ENCODE measurements at places on chromosomes 4 and X.

DNA sequence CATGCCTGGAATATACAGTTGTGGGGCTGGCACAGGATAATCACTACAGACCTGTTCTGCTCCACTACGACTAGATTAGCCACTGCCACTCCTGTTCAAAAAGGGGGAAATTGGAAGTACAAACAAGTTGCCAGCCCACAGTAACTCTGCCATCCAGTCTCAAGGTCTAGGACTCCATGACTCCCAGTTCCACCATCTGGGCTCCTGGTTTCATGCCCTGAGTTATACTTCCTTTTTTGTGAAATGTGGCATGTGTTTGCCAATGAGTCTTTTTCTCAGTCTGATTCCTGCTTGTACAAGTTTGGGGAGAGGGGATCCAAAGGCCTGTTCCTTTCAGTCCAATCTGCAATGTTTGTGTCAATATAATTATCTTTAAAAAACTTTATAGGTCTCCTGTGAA, 1.0 kb upstream of the BLOC1S4 start:
- no peak for DNase-seq

DNA sequence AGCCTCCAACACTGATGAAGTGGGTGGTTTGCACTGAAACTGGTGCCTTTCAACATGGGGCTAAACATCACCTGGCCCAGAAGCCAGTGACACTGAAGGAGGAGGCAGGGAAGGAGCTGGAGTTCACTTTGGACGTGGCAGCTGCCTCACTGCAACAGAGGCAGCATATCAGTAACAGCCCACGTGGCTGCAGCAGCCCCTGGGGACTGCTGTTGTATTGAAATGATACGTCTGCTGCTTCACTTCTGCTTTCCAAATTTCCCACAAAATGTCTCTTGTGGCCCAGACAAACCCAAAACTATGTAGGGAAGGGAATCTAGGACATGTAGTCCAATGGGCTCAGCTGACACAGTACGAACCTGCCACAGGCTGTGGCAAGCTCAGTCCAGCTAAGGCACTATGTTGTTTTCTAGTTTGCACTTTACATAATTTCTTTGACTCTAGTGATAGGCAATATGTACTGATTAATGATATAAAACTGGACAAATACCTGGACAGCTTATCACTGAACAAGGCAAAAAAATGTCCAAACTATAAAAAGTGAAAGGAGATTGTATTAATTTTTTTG, 84.7 kb upstream of the RAPGEF2 start:
- peak; percentile 61 for DNase-seq

DNA sequence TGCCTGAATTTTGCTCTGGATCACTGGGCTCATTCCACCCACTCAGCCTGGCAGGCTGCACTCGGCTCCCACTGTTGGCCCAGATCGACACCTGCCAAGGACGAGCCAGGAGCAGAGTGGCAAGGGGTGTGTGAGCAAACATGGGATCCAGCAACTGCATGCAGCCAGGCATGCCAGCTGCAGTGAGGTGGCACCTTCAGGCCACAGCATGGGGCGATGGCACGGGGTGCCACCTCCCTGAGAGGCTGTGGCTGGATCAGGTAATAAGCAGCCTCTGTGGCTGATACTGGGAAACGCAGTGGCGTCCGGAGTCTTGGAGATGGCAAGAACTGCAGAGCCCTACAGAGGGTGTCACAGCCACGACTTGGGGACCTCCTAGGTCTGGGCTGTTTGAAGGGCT, 244.5 kb upstream of the FSTL5 start:
- DNase-seq, result no peak

- no peak for DNase-seq
These were observed 263.8 kb upstream of the PABPC4L start for GRCh38 chr4:134465417-134465816.

DNA sequence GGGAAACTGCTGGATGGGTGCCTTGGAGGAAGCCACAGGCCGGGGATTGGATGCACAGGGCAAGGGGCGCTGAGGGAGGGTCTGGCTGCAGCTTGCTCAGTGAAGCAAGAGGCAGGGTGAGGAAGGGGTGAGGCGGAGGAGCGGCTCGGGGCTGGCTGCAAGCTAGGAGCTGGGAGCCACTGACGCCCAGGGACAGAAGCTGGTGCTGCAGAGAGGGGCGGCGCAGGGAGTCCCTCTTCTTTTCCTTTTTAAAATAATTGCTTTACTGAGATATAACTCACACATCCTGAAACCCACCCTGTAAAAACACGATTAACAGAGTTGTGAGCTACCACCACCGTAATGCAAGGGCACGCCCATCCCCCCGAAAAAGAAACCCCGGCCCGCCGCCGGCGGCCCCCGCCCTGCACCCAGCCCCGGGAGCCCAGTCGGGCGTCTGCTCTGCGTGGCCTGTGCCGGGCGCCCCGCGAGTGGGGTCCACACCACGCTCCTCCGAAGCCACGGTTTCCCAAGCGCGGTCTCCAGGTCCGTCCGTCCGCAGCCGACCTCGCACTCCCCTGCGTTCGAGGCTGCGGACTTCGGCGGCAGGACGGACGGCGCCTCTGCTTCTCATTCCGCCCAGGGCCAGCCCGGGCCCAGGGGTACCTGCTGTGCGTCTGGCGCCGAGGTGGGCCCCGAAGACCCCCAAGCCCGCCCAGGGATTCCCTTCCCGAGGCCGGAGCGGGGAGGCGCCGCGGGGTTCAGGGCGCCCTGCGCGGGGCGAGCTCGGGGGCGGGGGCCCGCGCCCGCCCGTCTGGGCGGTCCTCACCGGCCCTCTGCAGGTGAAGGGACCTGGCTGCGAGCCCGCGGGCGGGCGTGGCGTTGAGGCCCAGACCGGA, 866 bp upstream of the UVSSA start:
- DNase-seq, result no peak

GRCh38 chr4:2248044-2248780, 6.3 kb upstream of the HAUS3 start:
- no peak for DNase-seq

GRCh38 chrX:23813808-23814207, 30.8 kb downstream of the SAT1 start:
- no peak for DNase-seq

DNA sequence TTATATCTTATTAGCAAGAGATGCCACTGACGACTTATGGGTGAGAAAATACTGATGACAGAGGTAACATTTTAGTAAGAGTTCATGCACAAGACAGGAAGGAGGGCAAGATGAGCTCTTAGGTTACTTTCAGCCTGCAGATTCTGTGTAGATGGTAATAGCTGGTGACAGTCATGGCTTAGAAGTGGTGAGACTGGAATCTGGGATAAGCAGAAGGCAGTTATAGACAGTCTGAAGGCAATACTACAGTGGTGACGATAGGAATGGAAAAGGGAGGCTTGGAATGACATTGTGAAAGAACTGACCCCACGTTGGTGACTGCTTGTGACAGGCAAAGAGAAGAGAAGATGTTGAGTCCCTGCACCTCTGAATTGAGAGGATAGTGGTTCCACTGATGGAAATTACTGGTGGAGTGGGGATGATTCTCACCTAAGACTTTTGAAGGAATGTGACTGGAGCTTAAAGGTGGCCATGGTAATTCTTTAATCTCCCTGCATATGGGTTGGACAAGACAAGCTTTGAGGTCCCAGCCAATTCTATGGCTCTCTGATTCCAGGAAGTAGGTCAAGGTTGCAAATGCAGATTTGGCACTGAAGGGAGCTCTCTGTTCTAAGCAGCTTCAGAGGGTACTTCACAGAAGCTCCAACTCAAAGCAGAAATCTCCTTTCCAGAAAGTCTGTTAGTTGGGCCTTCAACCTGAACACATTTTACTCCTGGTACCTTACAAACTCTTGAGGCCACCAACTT, 99.7 kb downstream of the RASL11B start:
- DNase-seq, result no peak

- DNase-seq, result no peak
These were observed 22.8 kb upstream of the TLR2 start for GRCh38 chr4:153661215-153661822.

GRCh38 chr4:101256222-101256621, 91.1 kb downstream of the PPP3CA start:
- no peak for DNase-seq

GRCh38 chr4:65014078-65014477, 604.8 kb upstream of the TECRL start:
- no peak for DNase-seq

DNA sequence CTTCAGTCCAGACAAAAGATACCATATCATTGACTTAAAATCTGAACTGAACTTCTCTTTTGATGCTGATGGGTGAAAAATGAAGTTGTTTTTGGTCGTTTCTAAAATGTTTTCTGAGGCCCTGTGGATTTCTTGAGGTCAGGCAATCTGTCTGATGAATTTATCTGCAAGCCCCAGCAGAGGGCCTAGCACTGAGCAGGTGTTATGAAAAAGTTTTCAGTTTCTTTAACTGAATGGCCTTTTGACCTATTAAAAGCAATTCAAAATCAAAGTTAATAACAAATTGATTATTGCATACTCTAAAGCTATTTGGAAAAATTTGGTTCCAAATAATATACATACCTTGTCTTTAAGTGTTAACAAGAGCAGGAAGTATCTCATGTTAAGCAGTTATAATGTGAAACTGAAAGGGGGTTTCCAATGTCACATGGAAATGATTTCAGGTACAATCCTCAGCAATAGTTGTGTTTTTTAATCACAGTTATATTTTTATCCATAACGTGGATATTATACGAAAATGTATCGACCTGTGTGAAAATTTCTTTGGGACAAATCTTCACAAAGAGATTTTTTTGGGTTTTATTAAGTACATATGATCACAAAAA, 285.0 kb downstream of the SPANXN1 start:
- no peak for DNase-seq

- DNase-seq, result no peak
These were observed 9.0 kb upstream of the SLC25A6 start for GRCh38 chrX:1400742-1401471.

DNA sequence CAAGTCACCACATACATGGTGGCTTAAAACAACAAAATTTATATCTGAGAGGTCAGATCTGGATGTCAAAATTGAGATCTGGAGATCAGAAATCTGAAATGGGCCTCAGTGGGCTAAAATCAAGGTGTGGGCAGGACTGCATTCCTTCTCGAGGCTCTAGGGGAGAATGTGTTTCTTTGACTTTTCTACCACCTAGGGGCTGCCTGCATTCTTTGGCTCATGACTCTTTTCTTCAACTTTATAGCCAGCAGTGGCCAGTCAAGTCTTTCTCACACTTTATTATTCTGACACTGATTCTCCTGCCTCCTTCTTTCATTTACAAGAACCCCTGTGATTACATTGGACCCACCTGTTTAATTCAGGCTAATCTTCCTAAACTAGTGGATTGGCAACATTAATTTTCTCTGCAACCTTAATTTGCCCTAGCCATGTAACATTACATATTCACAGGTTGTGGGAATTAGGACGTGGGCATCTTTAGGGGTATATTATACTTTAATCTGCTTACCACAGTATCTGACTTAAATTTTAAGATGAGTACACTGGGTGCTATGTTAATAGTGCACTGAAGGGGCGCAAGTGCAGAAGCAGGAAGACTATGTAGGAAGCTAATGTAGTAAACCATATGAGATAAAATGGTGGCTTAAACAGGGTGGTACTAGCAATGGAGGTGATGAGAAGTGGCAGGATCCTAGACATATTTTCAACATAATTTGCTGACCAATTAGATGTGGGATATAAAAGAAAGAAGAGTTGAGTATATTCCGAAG, 188.0 kb downstream of the SLC4A4 start:
- DNase-seq, result no peak

DNA sequence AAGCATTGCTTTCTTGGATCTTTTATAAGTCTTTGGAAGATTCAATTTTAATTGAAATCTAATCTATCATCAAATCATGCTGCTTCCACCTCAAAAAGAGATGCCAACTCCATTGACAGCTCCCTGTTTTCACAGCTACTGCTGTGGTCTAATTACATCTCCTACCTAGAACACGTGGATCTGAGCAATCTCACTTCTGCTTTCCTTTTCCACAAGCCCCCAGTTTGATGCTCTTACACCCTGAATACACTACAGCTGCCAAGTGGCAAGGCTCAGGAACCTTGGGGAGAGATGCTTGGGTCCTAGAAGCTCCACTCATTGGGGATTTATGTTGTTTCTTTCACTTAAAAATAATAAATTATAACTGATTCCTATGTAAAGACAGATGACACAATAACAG, 172.0 kb downstream of the CFAP299 start:
- no peak for DNase-seq
